Effector CD4-positive, alpha-beta T cell (primary cell): ENCODE measurements at places on chromosomes 16 and 17.

DNA sequence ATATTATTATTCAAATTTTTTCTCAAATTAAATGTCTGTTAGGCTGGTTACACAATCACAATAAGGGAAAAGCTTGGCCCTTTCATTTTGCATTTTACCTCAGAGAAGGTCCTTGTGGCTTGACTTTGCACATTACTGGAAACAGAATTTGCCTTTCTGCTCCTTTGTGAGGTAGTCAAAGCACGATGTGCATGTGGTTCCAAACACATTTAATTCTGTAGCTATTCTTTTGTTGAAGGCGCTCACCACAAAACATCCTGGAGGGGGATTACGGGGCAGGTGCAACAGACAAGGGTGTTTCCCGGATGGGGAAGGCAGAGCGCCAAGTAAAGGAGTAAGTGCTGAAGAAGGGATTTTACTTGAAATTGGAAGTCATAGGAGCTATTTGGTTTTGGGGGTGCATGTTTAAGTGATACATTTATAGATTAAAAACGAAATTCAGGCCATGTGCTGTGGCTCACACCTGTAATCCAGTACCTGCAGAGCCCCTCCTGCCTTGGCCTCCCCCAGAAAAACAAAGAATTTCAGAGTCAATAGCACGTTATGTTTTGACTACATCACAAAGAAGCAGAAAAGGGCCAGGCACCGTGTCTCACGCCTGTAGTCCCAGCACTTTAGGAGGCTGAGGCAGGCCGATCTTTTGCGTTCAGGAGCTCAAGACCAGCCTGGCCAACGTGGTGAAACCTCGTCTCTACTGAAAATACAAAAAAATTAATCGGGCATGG lies 31.2 kb upstream of the TENT4B start:
- DNase-seq, result no peak

GRCh38 chr16:73093146-73094144 lies 45.5 kb upstream of the ZFHX3 start:
- DNase-seq, result no peak

- DNase-seq, result no peak
Observed at GRCh38 chr17:39094607-39095308, 56.7 kb downstream of the PLXDC1 start.

DNA sequence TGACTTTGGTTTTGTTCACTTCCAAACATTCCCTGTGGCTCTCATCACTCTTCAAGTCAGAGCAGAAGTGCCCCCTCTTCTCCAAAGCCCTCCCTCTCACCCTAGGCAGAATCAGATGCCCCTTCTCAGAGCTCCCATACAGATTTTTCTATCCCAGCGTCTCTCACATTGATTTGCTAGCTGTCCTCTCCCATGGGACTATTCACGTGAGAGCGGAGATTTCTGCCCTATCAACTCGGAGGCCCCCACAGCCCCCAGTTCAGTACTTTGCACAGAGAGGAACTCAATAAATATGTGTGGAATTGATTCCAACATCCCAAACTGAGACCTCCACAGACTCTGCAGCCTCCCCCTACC lies 182.6 kb downstream of the C16orf78 start:
- no peak for DNase-seq
